IMR-90 (cell line): ENCODE measurements at places on chromosomes 11 and 22. TPM values are rescaled to one million over a fixed set of nuclear protein-coding genes. Genes with fewer than 3 reads are reported as not detected.

DNA sequence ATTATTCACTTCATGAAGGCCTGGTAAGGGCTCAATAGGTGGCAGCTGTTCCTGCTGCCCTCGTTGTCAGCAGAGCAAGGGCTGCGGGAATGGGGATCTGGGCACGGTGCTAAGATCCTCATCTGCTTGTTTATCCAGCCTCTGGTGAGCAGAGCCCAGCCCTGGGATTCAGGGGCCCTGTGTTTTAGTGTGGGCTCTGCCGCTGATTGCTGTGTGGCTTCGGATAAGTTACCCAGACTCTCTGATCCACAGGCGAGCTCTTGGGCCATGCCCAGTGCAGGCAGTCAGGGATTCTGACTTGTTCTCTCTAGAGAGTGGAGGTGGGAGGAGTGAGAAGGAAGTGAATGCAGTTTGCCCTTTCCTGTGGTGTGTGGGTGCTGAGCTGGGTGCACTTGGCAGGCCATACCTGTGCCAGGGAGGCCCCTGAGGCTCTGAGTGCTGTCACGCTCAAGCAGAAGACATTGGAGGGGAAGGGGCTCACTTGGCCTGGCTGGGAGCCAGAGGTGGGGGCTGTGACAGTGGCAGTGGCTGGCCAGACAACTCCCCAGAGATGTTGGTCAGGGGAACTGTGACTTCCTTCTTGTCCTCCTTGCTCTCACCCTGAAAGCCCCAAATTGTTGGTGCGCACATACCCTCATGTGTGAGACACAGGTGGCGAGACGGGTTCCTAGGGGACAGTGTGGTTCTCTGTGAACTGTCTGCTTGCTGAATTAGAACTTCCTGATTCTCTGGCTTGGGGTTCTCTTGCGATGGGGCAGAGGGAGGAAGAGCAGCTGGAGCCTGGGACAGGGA is 43.7 kb downstream of the CD82 start:
- no peak overlapping the region for H3K4me3 ChIP-seq
- H3K4me1 ChIP-seq: peaks cover 24% of the 10 kb centered on the region
- H3K36me3 ChIP-seq: peaks cover 15% of the 10 kb centered on the region
- no peak for DNase-seq
- no peaks in the 10 kb centered on the region for H3K27me3 ChIP-seq

- no peak overlapping the region for H3K4me3 ChIP-seq
- no peak overlapping the region for H3K27ac ChIP-seq
- no peak for DNase-seq
- peaks cover 64% of the 10 kb centered on the region for H3K36me3 ChIP-seq
- no peaks in the 10 kb centered on the region for H3K4me1 ChIP-seq
Observed at GRCh38 chr22:20992056-20992442, 9.9 kb downstream of the THAP7 start.

Gene RASD2
- total RNA-seq: under 0.01 TPM in 2 replicates

DNA sequence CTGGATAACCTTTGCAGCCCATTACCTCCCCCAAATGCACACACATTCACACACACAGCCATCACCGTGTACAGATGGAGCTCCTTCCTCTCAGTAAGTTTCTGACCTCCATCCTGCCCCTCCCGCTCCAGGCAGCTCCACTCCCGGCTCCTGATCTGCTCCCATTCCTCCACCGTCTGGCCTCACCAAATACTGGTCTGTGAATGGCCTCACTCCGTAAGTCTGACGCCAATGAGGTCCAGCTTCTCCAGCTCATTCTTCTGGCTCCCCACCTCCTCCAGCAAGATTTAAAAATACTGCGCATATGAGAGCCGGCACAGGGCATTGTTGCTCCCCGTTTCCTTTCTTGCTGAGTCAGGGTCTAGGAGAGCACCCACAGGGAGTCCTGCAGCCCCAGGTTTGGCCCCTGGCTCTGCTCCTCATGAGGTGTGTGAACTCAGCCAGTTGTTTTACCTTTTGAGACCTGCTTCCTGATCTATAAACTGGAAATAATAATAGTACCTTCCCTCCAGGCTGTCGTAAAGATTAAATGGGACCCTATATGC is 14.0 kb upstream of the TUB start:
- H3K27me3 ChIP-seq: no peaks in the 10 kb centered on the region; the same call in 1 of the 2 replicates
- no peaks in the 10 kb centered on the region for H3K36me3 ChIP-seq
- no peak for DNase-seq
- peaks cover 16% of the 10 kb centered on the region for H3K4me1 ChIP-seq
- H3K4me3 ChIP-seq: no peak overlapping the region

DNA sequence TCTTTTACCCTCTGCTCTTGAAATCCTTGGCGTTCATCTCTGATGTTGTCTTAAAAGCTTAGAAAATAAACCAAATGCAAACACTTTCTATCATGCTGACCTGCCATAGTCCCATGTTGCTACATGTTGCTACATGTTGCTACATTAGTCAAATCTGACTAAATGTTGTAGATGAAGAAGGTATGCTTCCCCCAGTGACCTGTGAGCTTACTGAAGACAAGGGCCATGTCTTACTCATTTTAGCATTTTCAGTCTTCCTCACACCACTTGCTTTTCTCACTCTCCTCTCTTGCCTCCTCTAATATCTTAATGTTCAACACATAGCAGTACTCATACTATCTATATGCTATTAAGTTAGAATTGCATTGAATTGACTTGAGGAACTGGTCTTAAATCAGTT is 346.4 kb upstream of the MTNR1B start:
- H3K4me3 ChIP-seq: no peak overlapping the region
- H3K4me1 ChIP-seq: no peaks in the 10 kb centered on the region
- no peaks in the 10 kb centered on the region for H3K27me3 ChIP-seq
- DNase-seq: no peak
- H3K36me3 ChIP-seq: no peaks in the 10 kb centered on the region

GRCh38 chr22:17358415-17358814 is 10.8 kb upstream of the CECR2 start:
- no peaks in the 10 kb centered on the region for H3K4me1 ChIP-seq
- no peaks in the 10 kb centered on the region for H3K36me3 ChIP-seq
- no peaks in the 10 kb centered on the region for H3K27me3 ChIP-seq
- H3K27ac ChIP-seq: no peak overlapping the region

Gene DUSP8
- total RNA-seq: 0.28 and 0.72 TPM in 2 replicates

DNA sequence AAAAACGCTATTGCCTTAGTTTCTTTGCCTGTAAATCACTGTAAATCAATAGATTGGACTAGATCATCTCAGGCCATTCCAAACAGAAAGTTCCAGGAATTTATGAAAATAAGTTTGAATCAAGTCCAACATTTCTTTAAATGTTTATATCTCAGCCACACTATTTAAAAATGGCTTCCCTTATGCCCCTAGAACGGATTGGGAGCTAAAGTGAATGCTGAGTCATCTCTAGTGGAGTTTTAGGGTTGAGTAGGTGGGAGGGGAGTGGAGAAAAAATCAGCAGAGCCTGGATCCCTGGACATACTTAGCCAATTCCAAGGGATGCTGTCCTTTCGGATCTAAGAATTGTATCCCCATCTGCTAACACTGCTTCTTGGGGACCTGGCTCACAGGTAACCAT is 48.6 kb downstream of the EHF start:
- H3K36me3 ChIP-seq: no peaks in the 10 kb centered on the region
- H3K27me3 ChIP-seq: no peaks in the 10 kb centered on the region
- H3K4me1 ChIP-seq: no peaks in the 10 kb centered on the region; the same call in 1 of the 2 replicates
- peak; percentile 35 for DNase-seq

Gene SUN2
- 25.6 and 27.8 TPM in 2 replicates for total RNA-seq

Gene RHOD
- 4.7 and 5.3 TPM in 2 replicates for total RNA-seq

DNA sequence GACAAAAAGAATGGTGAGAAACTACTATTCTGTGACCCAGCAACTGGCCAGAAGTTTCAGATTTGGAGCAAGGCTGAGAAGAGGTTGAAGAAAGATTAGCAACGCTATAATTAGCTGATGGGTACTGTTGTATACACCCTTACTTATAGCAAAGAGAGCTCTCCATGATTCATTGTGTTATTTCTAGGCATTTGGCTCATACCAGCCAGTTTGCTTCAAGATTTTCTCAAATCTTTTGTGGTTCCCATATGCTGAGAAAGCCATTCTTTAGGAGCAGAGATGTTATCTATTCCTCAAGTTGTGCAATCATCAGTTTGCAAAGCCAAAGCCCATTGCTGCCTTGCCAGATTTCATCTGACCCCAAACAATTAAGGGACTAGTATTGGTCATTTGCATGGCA is 179.4 kb downstream of the ETS1 start:
- H3K4me1 ChIP-seq: peaks cover 16% of the 10 kb centered on the region
- no peaks in the 10 kb centered on the region for H3K36me3 ChIP-seq
- peak; percentile 73 for DNase-seq
- no peak overlapping the region for H3K27ac ChIP-seq
- no peaks in the 10 kb centered on the region for H3K27me3 ChIP-seq
- no peak overlapping the region for H3K4me3 ChIP-seq

GRCh38 chr11:101129203-101129943 is at the start of gene PGR:
Gene PGR, minus strand, starts transcription at chr11:101129813. Its CDS starts 743 bp downstream, at chr11:101129070.
- no peaks in the 10 kb centered on the region for H3K36me3 ChIP-seq
- peaks cover 41% of the 10 kb centered on the region for H3K27me3 ChIP-seq
- no peak within 1 kb of the TSS for H3K4me3 ChIP-seq
- H3K27ac ChIP-seq: no peak within 1 kb of the TSS

DNA sequence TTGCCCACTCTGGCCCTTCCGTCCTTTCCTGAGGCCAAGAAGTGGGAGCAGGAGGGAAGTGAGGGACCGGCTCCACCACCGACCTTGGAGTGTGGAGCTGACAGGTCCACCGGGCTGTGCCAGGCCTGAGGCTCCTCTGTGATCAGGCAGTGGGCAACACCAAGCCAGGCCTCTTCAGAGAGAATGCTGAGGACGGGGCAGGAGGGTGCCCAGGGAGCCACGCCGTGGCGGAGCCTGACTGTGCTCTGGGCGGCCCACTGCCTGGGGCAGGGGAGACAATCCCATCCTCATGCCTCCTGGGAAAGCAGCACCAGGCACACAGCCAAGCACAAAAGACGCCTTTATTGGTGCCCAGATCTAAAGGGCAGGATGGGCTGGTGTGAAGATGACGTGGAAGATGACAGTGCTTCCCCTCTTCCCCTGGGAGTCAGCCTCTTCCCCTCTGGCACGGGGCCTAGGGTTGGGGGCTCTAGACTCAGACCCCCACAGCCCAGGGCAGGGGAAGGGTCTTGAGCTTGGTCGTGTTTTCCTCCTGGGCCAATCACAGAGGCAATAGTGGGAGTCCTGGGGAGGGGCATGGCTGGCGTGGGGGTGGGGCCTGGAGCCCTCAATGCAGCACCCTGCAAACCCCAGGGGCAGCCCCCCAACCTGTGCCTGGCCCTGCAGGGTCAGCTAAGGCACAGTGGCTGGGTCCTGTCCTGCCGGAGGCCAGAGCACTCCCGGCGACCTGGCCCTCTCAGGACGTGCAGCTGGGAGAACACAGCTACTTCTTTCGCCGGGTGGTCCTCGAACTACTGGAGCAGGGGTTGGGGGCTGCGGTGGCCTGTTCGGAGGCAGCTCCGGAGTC is 4.7 kb downstream of the LMF2 start:
- no peak for DNase-seq
- H3K4me1 ChIP-seq: peaks cover 2% of the 10 kb centered on the region; the same call in 1 of the 2 replicates
- H3K27ac ChIP-seq: no peak overlapping the region
- no peaks in the 10 kb centered on the region for H3K27me3 ChIP-seq
- H3K36me3 ChIP-seq: peaks cover 28% of the 10 kb centered on the region; the same call in 1 of the 2 replicates
